ENCODE measurements at places on chromosomes 2 and 18. TPM values are rescaled to one million over a fixed set of nuclear protein-coding genes. Genes with fewer than 3 reads are reported as not detected.

The UGT1A4 gene
- total RNA-seq = not detected

The NT5C1B gene
- not detected for total RNA-seq

The VWC2L gene
- total RNA-seq = not detected

The SPATA3 gene
- total RNA-seq = not detected

The PDCD1 gene
- total RNA-seq = 0.07 TPM

The SALL3 gene
- total RNA-seq = not detected

The CCDC121 gene
- 2.9 TPM for total RNA-seq

The KATNAL2 gene
- total RNA-seq = 14.5 TPM

The EGR4 gene
- 0.14 TPM for total RNA-seq

The UGT1A8 gene
- total RNA-seq = 0.18 TPM

The LIMS4 gene
- not detected for total RNA-seq

The SIX2 gene
- total RNA-seq = not detected

The FOXI3 gene
- not detected for total RNA-seq

The APOB gene
- total RNA-seq = not detected

The SLC19A3 gene
- not detected for total RNA-seq

The MTCL1 gene
- total RNA-seq = 0.43 TPM

The LINC00305 gene
- total RNA-seq = 5.1 TPM

The PKDCC gene
- total RNA-seq = not detected

The ASXL3 gene
- total RNA-seq = not detected

The SH3RF3 gene
- total RNA-seq = 0.34 TPM

The KIF5C gene
- 8.3 TPM for total RNA-seq

The NHEJ1 gene
- total RNA-seq = 21.5 TPM

The LMAN2L gene
- total RNA-seq = 6.3 TPM

The HOXD11 gene
- not detected for total RNA-seq

The KCNG3 gene
- not detected for total RNA-seq

The TMEM182 gene
- total RNA-seq = 26.5 TPM

The M1AP gene
- total RNA-seq = not detected

The GPR45 gene
- not detected for total RNA-seq

The AFF3 gene
- 99.7 TPM for total RNA-seq

The SLC11A1 gene
- 1.9 TPM for total RNA-seq

The NOP58 gene
- 103 TPM for total RNA-seq

The RNF144A gene
- total RNA-seq = 0.07 TPM

The CHST9 gene
- not detected for total RNA-seq

The TANC1 gene
- total RNA-seq = not detected

The HOXD3 gene
- not detected for total RNA-seq

The GREB1 gene
- 4.4 TPM for total RNA-seq

The STPG4 gene
- total RNA-seq = not detected

The TUBA3D gene
- total RNA-seq = not detected

The GRB14 gene
- total RNA-seq = not detected

The CDH20 gene
- not detected for total RNA-seq
